Putamen (tissue), 1 donor: ENCODE measurements at places on chromosomes 12 and 14.

DNA sequence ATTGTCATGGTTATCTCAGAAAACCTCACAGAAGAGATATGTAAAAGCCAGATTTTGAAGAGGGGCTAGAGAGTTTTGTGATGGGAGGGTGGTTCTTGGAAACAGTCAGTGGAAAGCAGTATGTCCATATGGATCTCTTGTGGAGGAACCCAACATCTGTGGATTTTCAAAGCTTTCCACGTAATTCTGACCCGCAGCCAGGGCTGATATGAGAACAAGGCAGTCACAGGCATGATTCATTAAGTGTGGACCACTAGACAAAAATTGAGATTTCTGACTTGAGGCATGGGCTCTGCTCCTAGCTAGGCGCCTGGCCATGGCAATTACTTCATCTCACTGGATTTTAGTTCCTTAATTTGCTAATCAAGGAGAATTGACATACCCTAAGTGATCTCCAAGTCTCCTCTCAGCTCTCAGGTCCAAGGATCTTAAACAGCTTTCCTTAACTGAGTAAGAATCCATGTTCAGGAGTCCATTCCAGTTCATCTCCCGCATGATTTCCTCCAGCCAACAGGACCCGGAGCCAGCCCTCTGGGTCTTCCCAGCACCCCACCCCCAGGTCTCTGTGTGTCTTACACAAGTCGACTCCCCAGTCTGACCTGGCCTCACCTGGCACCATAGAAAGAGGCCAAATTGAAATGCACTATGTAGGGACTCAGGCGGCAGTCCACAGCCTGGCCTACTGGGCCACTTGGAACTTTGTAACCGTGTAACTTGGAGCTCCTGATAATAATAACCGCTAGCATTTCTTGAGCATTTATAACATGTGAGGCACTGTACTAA lies 176.3 kb upstream of the PARP11 start:
- no peak for DNase-seq

GRCh38 chr12:124034297-124034696 lies 61.3 kb downstream of the ZNF664 start:
- DNase-seq: no peak

- DNase-seq: no peak
These were observed 3.3 kb downstream of the DCN start for GRCh38 chr12:91179315-91179714.

- DNase-seq: no peak
These were observed 264.0 kb upstream of the GRIP1 start for GRCh38 chr12:66942741-66943465.

DNA sequence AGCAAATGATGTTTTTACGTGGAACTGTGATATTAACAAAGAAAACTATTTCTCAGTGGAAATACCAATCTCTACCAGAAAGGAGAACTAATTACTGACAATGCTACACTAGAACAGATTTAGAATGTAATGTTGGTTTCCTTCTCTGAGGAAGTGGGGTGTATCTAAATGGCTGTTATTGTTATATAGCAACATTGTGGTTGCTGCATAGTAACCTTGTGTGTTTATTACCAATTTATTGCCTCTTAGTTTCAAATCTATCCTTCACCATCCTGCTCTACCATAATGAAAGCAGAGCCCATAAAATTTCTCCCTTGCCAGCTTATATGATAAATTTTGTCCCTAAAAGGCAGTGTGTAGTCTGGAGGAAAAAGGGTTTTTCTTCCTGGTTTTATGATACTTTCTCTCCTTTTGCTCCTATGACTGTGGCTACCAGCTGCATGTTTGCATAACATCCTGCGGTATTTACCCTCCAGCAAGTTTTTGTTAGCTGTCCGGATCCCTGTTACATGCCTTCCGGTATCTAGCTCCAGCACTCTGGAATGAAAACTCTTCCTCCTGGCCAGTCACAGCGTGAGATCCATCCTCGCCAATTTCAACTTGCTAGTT lies 5.7 kb upstream of the KLRK1 start:
- no peak for DNase-seq

- DNase-seq: no peak
These were observed 20.1 kb downstream of the CPM start for GRCh38 chr12:68912916-68913315.

GRCh38 chr12:18368594-18368993 lies 107.3 kb downstream of the PIK3C2G start:
- no peak for DNase-seq

DNA sequence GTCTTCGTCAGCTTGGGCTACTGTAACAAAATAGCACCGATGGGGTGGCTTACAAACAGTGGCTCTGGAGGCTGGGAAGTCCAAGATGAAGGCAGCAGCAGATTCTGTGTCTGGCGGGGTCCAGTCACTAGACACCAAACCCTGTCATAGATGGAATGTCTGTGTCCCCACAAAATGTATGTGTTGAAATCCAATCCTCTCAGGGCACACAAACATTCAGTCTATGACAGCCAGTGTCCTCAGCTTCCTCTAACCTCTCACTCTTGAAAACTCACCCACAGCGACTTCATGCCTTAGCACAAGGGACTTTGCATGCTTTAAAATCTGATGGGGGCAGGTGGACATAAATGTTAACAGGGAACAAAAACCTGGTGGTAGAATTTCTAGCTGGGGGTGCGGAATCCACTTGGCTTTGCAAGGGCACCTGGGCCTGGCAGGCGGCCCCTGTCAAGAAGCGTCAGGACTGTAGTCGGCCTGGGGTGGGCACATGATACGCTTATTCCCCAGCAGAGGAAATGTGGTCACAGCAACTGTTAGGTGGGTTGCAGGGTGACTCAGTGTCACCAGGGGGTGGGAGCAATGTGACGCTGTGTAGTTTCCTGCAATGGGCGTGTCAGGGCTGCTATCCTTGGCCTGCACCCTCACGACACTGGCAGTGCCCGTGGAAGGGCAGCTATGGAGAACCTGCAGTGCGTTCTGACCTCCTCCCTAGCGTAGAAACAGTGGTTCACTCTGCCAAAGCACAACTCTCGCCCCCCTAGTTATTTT lies 17.7 kb downstream of the RIN3 start:
- DNase-seq: no peak

- DNase-seq: no peak
These were observed 188.6 kb upstream of the SOX5 start for GRCh38 chr12:24138041-24138440.

DNA sequence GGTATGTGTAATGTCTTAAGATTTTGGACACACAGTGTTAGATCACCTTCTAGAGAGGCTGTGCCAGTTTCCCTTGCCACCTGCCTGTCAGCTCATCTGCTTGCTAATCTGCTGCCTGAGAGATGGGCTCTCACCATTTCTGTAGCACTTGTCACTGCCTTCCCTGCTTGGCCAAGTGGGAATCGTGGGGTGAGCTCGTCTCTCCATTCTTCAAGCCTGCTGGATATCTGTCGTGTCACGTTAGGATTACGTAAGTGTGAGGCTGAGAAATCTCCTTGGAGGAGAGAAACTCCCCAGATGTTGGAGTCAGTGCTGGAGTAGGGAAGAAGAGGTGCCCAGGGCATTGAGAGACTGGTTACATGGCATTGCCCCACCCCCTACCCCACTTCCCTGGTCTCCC lies 8.6 kb upstream of the RPH3A start:
- DNase-seq: no peak

GRCh38 chr12:109331301-109331952 lies 16.3 kb upstream of the MYO1H start:
- no peak for DNase-seq

- no peak for DNase-seq
These were observed 24.1 kb downstream of the DDX47 start for GRCh38 chr12:12837025-12837812.

DNA sequence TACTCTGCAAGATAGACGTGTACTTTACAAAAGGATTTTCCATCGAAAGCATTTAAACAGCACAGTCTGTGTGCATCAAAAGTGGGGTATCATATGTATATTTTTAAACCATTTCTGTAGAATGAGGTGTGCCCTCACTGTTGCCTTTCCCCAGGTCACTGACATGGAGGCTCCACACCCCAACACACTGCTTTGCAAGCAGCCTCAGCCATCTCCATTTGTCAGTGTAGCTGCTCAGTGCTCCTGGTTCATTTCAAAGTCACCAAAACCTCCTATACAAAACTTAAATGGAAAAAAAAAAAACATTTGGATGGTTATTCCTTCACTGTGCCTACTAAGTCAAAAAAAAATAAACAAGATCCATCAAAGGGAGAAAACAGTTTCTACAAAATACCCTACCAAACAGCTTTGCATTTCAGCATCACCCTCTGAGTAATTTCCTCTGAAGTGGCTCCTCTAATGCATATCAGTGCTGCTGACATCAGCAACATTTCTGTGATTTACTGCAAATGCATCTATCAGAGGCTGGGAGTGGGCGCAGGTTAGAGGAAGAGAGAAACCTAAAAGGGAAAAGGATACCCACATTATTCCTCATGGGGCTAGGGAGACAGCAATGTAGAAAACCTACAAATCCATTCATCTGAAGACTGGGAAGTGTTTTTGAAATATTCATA lies 46.0 kb downstream of the KCNK10 start:
- no peak for DNase-seq

GRCh38 chr12:105204916-105205315 lies 31.1 kb downstream of the APPL2 start:
- no peak for DNase-seq

- DNase-seq: no peak
These were observed 54.0 kb downstream of the CLIP1 start for GRCh38 chr12:122368361-122369073.

DNA sequence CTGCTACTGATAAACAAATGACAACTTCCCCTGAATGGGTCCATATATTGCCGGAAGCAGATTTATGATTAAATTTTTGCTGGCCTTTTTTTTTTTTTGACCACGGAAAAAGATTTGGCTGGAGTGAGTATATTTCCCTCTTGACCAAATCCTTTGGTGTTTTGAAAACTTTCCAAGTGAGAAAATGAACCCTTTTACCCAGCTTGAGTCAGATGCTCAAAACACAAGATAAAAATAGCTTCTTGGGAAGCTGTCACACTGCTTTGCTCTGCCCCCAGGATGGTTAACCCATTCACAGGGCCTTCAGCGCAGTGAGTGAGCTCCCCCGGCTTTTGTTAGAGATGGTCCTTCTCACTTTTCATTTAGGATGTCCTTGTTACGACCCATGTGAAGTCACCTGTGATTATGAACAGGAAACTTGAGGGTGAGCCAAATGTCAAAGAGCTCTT lies 224.3 kb downstream of the PELI2 start:
- peak; percentile 11 for DNase-seq

DNA sequence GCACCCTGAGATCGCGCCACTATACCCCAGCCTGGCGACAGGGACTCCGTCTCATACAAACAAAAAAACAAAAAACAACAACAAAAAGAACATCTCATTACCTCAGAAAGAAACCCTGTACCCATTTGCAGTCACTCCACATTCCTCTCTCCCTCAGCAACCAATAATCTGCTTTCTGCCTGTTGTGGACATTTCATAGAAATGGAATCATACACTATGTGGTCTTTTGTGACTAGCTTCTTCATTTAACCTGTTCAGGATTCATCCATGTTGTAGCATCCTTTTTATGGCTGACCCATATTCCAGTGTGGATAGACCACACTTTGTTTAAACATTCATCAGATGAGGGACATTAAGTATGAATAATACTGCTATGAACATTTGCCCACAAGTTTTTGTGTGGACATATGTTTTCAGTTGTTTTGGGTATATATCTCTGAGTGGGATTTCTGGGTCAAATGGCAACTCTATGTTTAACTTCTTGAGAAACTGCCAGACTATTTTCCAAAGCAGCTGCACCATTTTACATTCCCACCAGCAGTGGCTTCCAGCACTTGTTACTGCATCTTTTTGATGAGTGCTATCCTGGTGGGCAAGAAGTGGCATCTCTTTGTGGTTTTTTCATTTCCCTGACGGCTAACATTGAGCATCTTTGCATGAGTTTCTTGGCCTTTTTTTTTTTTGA lies 5.9 kb upstream of the RCOR1 start:
- DNase-seq: no peak

GRCh38 chr14:33393231-33393894 lies 454.7 kb downstream of the NPAS3 start:
- DNase-seq: no peak

DNA sequence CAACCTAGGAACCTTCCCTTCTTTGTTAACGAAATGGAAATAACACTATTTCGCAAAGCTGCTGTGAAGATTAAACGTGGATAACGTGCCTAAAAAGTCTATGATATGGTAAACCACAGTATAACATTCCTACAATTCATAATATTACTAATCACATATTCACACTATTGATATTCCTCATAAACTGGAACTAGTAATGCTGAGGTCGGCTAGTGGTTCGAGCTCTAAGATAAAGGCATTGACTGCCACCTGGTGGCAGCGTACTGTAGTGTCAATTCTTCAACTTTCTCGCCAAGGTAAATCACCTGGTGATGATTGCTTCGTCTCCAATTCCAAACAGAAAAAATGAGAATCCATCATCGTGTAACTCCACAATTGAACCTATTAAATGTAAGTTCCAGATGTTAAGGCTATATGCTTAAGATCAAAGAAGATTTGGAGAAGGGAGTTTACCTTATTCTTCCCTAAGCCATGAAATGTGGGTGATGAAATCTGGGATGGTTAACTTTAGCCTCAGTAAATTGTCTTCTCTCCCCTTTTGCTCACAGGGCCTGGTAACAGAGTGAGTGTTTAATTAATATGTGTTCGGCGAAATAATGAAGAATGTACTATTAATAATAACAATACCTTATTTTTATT lies 197.5 kb upstream of the TMEM132C start:
- peak; percentile 32 for DNase-seq

- peak; percentile 58 for DNase-seq
These were observed 53.3 kb downstream of the WDR20 start for GRCh38 chr14:102192840-102193502.

GRCh38 chr14:95440951-95441350 lies 75.5 kb downstream of the SYNE3 start:
- DNase-seq: no peak

DNA sequence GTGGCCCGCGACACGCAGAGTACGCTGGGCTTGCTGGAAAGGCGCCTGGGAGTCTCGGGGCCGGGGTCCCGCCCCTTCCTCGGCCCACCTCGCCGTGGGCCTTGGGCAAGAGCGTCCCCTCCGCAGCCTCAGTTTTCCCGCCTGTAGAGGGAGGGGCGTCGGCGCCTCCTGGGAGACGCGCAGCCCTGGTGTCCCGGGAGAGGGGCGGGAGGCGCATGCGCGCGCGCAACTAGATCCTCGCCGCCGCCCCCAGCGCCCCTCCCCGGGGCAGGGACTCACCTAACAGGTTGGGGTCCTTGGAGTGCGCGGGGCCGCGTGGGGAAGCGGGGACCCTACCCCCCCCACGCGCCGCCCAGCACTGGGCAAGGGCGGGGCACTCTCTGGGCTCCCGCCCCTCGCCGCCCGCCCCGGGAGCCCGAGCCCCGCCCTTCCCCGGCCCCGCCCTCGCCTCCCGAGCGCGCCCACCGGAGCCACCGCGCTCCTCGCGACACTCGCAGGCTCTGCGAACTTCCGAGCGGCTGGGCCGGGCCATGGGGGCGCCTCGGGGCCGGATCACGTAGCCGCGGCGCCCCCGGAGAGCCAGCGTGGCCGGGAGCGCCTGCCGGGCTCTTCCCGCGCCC lies at the start of gene KIF26A:
Gene KIF26A, plus strand, starts transcription at position 490 of the 620 bp plus-strand sequence. CDS start 136 bp downstream, outside the sequence.
- DNase-seq: no peak

DNA sequence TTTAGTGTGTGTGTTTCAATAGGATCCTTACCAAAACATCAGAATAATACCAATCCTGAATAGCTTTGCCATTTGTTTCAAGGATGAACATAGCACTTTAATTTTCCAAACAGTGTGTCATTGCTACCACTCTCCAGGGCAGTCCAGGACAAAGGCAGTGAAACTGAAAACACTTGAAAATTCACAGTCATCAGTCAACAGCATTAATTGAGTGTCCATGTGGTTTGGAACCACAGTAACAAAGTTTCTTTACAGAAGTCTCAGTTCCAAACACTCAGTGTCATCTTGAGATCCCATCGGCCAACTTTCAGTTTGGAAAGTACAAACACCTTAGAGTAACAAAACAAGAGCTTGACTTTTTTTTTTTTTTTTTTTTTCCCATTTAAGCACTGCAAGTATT lies 228.4 kb upstream of the SOX5 start:
- DNase-seq: no peak
